Neural crest cell (in vitro differentiated cells): ENCODE measurements at places on chromosomes 4 and X.

DNA sequence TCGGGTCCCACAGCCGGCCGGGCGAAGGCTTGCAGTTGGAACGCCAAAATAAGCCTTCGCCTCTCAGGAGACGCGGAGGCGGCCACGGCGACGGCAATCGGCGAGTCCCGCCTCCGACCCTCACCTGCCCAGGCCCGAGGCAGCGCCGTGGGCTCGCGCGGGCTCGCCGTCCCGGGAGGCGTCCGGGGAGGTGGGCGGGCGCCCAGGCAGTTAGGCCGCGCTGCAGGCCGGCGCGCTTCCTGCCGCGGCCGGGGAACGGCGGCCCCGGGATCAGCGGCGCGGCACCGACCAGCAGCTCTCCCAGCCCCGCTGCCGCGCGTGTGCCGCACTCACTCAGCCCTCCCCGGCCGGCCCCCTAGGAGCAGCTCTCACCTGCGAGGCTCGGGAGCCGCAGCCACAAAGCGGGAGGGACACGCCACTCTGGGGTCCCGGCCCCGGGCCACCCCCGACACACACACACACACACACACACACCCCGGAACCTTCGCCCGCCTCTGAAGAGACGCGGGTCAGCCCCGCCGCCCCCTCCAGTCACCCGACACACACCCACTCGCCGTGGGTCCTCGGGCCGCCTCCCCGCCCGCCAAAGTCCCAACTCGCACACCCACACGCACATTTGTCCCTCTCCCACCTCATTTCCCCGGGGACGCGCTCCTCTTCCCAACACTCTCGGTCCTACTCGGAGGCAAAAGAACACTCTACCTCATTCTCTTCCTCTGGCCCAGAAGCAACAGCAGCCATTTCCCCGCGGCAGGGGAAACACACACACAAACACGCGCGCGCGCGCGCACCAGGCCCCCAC, at the start of gene CNOT6L:
Gene CNOT6L, minus strand, starts transcription at position 767 of the 802 bp plus-strand sequence. Its CDS starts 60 bp downstream, at position 707.
- peak; percentile 43 for DNase-seq

GRCh38 chrX:102745857-102746584, 25.5 kb downstream of the GPRASP3 start:
- DNase-seq, result no peak

GRCh38 chrX:2698604-2699003, 7.5 kb downstream of the CD99 start:
- DNase-seq, result no peak

DNA sequence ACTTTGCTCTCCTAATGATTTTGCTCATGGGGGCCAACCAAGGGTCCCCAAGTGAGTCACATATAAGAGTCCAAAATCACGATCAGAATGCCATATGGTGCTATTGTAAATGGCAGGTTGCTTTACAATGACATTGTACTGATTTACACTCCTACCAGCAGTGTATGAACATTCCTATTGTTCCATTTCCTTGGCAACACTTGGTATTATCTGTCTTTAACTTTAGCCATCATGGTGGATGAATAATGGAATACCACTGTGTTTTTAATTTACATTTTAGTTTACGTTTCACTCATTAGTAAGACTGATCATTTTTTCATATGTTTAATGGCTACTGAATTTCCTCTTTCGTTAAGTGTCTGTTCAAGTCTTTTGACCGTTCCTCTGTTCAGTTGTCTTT, 96.5 kb downstream of the NYX start:
- no peak for DNase-seq

- DNase-seq, result no peak
Observed at GRCh38 chr4:81827577-81828202, 356.0 kb upstream of the RASGEF1B start.

GRCh38 chr4:3699678-3700077, 66.5 kb upstream of the ADRA2C start:
- DNase-seq, result no peak

GRCh38 chr4:683982-684622, 4.8 kb downstream of the SLC49A3 start:
- peak; percentile 54 for DNase-seq

GRCh38 chr4:71210823-71211222, 128.0 kb upstream of the SLC4A4 start:
- DNase-seq, result no peak

DNA sequence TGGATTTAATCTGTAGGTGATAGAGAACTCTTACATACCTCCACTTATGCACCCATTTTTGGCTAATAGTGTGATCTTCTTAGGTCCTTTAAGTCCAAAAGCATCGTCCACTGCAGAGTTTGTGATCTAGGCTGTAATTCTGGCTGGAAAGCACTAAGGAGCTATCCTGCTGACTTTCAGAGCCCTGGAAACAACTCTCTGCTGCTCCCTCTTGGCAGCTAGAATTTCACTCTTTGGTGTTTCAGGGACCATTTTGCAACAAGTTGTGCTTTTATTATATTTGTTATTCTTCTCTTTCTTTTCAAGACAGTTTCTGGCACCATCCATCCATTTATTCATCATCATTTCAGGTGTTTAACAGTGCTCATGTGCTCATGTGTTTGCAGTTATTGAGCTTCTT, 130.0 kb downstream of the RBM46 start:
- DNase-seq, result no peak

- DNase-seq, result no peak
Observed at GRCh38 chr4:109444182-109444844, 10.7 kb downstream of the SEC24B start.

DNA sequence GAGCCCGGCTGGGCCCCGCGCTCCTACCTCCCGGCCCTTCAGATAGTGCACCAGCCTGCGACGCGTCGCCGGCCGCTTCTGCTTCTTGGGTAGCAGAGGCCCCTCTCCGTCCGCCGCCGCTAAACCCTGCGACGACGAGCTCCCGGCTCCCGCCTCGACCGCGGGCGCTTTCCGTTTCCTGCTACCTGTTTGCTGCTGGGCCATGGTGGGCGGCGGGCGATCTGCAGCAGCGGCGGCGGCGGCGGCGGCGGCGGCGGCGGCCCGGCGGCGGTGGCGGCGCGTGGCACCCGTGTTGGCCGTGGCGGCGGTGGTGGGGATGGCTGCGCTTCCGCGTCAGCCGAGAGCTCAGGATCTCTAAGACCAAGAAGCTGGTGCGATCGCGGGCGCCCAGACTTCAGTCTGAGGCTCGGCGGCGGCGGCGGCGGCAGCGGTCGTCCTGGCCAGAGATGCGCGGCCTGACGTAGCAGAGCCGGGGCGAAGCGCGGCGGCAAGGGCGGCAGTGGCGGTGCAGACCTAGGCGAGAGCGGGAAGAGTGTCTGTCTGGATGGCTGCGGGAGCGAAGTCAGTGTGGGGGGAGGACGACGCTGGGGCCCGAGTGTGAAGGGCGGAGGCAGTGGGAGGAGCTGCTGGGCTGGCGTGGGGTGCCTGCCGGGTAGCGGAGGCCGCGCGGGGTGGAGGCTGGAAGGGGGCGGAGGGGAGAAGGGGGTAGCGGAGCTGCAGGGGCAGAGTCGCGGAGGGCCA, at the start of gene DCAF12L2:
Gene DCAF12L2, minus strand, starts transcription at position 569 of the 741 bp plus-strand sequence. Its CDS starts 365 bp downstream, at position 204.
- DNase-seq, result peak; percentile 9

- no peak for DNase-seq
Observed at GRCh38 chrX:144709841-144710240, 537.5 kb upstream of the SPANXN1 start.

DNA sequence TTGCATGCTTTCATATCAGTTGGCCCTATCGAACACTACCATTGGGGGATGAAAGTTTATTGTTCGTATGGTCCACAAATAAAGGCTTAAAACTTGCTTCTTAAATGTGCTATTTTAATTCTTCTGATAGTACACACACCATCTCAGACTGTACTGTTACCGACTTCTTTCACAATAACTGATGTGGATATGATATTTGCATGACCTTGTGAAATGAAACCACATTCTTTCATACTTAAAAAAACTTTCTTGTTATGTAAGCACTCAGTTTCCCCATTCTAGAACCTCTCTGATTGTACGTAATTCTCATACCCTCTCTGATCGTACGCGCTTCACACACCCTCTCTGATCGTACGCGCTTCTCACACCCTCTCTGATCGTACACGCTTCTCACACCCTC, 12.0 kb upstream of the WDR19 start:
- DNase-seq, result no peak

DNA sequence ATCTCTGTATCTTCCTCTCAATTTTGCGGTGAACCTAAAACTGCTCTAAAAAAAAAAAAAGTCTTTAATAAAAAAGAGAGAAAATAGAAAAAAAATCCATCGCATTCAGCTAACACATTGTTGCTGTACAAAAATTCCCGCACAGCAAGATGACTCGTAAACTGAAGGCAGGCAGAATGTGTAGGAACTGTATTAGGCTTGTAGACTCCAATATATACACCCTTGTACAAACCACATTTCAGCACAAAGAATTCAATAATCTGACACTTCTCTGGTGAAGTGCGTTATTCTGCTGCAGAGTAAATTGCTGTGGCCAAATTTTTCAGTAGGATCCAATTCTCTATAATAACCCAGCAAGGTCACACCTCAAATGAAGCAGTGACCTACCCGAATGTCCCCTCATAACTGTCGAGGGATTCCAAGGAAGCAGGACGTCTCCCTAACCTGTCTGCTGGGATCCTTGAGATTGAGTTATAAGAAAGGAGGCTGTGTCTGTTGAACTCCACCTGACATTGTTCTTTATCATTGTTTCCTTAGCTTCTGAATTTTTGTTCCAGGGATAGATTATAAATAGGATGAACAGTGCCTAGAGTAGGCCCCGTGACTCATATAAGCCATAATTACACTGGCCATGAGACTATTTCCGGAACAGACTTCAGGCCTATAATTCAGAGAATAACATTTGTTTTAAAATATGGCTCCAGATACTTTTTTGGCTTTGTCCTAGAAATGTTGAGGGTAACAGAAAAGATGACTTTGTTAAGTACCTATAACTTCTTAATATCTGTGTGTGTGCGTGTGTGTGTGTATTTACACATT, 348.3 kb downstream of the PCDH7 start:
- DNase-seq, result no peak

DNA sequence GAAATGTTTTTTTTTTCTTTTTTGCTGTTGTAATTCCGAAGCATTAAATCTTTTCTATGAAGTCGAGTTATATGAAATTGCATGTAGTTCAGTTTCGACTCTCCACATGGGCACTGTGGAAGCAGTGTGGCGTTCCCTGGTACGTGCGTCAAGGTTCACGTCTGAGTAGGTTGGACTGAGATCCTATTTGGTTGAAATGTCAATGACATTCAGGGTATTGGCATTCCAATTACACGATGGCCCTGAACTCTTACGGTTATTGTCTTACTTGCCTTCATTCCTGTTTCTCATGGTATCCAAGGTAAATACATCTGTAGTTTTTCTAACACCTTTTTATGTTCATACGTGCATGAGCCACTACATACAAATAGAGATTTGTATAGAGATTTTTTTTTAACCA, 128.8 kb downstream of the SORBS2 start:
- no peak for DNase-seq

DNA sequence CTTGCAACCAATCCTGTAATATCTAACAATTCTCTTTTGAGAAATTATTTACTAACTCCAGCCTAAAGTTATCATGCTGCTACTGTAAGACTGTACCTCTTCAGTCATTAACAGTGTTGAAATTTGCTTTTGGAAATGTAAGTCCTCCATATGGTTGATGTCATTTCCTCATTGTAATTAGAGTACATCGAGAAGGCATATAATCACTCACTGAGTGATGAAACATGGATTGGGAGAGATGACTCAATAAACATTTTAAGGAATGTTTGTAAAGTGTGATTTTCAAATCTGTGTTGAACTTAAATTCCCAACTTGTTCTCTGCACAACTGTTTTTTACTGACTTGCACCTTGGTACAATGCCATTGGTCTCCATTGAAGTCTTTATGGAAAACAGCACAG, 61.2 kb downstream of the HMGB2 start:
- no peak for DNase-seq

- DNase-seq, result no peak
Observed at GRCh38 chr4:122450847-122451246, 5.7 kb downstream of the IL2 start.

DNA sequence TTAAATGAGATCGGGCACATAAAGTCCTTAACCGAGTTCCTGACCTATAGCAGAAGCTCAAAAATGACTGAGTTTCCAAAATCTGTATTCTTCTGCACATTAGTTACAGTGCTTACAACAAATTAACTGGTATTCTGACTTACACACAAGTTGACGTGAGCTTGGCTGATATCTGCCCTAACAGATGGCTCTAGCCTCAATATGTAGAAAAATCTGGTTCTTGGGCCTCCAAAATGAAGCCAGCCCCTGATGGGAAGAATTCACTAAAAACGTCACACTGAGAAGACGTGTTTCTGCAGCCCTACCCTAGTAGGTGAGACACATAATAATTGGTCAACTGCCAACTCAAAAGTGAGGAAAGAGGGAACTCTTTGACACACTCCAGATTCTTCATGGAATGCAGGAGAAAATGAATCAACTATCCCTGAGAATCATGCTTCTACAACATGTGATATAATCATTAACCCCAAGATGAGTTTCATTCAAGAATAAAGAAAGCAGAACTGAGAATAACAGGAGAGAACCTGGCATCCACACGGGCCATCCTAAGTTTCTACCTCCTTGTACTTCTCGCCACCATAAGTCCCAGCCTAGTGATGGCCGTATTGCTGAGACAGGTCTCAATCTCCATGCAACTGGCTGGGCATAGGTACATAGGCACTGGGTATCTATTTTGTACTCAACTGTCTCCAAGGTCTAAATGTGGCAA, 8.2 kb downstream of the STX18 start:
- DNase-seq, result no peak

- no peak for DNase-seq
Observed at GRCh38 chr4:2042947-2043395, 16.2 kb upstream of the NAT8L start.

GRCh38 chr4:175646802-175647201, 165.3 kb downstream of the GPM6A start:
- no peak for DNase-seq

- DNase-seq, result no peak
Observed at GRCh38 chr4:158282252-158282651, 72.0 kb downstream of the TMEM144 start.

- DNase-seq, result no peak
Observed at GRCh38 chrX:1400742-1401471, 9.0 kb upstream of the SLC25A6 start.

GRCh38 chr4:7661846-7662506, 227.2 kb upstream of the PSAPL1 start:
- no peak for DNase-seq
